Ecto neural progenitor cell (in vitro differentiated cells): ENCODE measurements at places on chromosomes 2 and 18.

DNA sequence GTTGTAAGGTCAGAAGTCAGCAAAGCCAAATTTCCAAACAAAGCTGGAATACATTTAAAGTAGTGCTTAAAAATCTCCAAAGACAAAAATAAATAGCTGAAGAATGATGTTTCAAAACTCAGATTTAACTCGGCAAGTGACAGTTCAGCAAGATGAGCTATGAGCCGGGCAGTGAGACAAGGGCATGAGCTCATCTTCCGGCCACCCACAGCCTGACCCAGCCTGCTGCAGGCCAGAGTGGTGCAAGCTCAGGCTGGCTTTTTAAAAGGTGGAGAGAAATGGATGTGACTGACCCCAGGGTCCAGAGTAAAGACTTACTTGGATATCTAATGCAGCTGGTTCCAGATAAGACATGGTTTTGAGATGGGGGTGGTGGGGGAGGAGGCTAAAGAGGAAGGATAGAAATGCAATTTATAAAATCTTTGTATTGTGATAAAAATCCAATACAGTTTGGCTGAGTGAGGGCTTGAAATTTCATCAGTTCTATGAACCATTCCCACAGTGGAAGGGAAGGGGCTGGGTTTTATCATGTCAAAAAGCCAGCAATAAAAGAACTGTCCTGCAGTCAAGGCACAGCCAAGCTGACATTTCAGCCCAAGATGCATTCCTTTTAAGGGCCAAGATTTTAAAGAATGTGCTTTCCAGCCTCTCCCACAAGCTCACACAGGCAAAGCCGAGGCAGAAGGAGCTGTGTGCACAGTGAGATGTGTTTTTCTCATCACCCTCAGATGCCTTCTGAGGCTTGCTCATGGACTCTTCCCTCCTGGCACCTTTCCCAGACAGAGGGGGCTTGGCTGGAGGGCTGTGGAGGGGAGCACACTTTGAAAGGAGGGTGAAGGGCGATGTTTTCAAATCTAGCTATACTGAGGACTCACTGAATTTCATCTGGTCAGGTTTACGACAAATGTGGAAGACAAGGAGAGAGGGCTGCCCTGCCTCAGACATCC, 97.9 kb upstream of the KLHL29 start:
- DNase-seq, result no peak

DNA sequence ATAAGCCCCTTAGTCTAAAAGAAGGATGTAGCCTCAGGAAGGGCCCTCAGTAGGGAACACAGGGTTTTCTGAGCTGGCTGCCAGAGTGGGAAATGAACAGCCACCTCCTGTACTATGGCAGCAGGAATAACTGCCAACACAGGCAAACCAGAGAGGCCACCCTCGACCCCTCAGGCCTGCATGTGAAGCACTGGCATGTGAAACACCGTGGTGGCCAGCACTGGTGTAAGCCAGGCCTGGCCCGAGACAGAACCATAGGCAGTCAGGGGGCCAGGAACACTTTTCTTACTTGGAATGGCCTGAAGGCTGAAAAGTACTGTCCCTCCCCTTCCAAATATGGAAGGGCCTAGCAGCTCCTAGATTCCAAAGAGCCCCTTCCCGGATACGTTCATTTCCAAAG, 28.2 kb downstream of the SFXN5 start:
- DNase-seq, result no peak

DNA sequence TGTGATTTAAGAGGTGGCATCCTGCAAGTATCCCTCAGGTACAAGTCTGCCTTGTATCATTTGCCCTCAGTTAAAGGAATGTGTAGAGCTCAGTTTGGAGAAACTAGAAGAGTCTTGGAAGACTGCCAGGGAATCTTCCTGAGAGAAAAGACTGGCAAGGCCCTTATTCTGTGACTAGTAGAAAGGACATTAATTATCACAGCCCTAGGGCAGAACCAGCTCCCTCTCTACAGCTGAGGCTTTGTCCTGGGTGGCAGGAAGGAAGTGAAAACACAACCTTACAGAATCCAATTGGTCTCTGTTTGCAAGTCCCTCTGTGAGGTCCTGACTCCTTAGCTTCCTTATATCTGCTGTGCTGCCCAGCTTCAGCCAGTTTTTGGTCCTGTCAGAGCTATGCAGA, 385.9 kb upstream of the CYRIA start:
- DNase-seq, result no peak

- DNase-seq, result no peak
Observed at GRCh38 chr2:232309592-232309991, 69.0 kb upstream of the ALPP start.
